Brain microvascular endothelial cell (primary cell): ENCODE measurements at places on chromosomes 3 and 15.

GRCh38 chr3:150150633-150151032 is 179.9 kb upstream of the PFN2 start:
- DNase-seq: no peak

GRCh38 chr15:65309882-65310418 is 5.5 kb downstream of the RNU5B-1 start:
- DNase-seq: no peak

- DNase-seq: no peak
These were observed 18.8 kb upstream of the FAM81A start for GRCh38 chr15:59419170-59419569.

DNA sequence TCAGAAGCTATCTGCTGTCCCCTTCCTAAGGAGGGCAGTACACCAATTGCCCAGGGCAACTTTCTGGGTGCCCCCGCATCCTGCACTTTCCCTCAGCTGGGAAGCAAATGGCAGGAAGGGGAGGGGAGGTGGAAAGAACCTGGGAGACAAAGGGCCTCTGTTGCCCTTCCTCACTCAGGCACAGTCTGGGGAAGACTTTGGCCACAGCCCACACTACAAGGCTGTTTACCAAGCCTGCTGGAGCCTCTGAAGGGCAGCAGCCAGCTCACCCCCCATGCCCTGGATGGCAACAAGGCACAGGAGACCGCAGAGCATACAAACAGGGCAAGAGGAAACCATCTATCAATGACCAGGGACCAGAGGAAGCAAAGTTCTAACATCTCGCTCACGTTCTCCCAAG is 42.4 kb downstream of the ARRDC4 start:
- no peak for DNase-seq

DNA sequence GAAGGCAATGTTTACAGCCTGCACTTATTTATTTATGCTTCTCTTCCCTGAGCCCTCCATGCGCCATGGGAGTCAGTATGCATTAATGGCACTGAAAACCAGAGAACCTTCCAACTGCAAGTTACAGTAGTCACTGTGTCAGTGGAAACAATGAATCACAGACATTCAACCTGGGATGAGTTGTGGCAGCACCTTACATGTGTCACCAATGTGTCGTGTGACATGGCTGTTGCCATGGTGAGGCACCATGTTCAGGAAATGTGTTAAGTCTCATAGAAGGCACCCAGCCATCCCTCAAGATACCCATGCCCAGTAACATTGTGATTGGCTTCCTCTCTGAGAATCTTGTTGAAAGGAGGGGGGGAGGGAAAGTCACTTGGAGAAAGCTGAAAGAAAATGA is 105.0 kb downstream of the FOXP1 start:
- DNase-seq: no peak

GRCh38 chr3:51686512-51687215 is 15.6 kb downstream of the TEX264 start:
- no peak for DNase-seq

GRCh38 chr3:197539651-197540051 is 16.1 kb downstream of the BDH1 start:
- DNase-seq: no peak
